Mammary epithelial cell (primary cell): ENCODE measurements at places on chromosomes 1 and 21. TPM values are rescaled to one million over a fixed set of nuclear protein-coding genes. Genes with fewer than 3 reads are reported as not detected.

DNA sequence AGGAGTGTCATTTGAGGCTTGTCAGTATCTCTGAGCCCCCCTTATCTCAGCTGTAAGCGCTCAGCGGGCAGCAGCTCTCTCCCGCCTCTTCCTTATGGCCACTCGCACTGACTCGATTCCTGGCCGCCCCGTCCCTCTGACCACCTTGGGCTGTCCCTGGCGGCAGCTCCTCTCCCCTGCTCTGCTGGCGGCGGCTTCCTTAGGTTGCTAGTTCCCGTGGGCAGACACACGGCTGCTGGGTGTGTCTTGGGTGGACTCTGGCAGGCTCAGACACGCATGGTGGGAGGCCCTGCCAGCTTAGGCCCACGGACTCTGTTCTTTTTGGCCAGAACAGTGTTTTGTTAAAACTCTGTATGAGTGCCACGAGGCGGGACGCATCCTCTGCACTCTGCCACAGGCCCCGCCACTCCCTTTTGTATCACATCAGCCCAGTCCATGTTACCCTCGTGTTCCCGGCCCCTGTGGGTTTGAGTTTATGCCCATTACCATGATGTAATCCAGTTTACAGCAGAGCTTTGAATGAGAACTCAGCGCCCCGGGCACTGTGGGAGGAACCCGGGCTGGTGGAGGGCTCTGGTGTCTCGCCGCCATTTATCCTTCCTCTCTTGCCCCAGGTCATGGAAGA is 45.9 kb downstream of the COQ8A start:
- no peak for DNase-seq

DNA sequence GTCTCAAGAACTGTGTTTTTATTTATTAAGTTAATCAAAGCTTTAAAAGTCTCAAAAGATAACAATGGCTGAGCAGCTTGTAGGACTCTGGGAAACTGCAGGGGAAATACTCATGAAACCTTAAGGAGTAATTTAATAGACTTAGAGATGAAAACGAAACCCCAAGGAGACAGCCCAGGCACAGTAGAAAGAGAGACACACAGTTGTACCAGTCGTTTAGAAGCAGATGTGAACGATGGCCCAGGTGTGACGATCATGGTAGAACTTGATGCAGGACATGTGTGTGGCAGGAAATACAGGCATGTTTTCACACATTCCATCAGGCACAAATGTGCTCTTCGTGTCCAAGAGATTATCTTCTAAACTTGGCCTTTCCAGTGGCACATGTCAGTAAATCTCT is 21.2 kb upstream of the MRPS6 start:
- DNase-seq: no peak

DNA sequence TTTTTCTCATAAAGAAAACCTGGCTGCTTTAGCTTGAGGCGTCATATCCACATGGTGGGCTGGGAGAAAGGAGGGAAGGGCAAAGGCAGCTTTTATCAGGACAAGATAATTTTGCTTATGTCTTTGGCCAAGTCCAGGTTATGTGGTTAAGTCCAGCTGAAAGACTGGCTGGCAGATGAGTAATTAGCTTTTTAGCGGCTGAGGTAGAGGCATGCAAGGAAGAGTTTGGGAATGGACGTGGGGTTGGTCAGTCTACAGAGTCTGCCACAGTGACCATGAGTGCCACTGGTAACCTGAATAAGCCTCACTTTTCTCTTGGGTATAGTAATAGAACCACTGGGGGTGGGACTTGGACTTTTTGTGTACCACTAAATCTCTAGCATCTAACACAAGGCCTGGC is 39.8 kb downstream of the NEK7 start:
- DNase-seq: no peak

DNA sequence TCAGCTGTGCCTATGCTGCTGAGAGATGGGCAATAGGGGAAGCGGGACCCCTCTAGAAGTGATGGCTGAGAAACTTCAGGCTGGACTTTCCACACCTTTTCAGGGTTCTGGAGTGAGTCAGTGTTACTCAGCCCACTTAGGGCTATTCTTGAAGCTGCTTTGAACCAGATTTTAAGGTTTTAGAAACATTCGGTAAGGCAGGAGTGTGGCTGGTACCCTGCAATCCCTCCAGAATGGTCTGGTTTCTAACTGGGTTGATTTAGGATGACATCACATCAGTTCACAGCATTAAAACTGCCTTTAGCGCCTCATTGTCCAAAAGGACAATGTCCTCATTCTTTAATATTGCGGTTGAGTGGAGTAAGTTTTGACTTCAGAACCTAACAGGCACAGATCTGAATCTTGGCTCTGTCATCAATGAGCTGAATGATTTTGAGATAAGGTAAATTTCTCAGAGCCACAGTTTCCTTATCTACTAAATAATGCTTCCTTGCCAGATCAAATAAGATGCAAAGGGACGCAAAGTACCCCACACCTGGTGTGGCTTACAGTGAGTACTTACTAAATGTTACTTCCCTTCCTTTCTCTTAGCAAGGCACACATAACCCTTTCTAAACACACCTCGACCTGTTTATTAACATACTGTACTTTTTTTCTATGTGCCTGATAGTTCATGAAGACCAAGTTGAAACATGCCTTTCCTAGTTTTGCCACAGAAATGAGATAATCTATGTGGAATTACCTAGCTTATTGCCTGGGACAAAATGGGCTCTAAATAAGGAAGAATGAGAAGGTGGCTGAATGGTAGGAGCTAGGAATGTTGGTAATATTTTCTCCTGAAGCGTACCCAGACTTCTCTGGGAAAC is 209.8 kb downstream of the ROR1 start:
- DNase-seq: peak; percentile 90

DNA sequence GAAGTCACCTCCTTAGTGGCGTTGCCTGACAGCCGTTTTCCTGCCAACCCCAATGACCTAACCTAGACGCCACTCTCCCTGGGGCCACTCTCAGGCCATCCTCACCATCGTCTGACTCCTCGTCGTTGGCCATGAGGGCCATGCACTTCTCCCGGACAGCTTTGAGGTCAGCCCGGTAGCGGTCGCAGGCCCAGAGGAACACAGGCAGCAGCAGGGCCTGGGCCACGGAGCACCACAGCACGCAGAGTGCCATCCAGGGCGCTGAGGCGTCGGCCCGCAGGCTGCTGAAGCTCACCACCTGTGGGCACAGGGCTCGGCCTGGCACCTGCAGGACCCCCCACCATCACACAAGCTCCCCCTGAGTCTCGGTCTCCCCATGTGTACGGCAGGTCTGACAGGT is 7.3 kb downstream of the HES3 start:
- DNase-seq: no peak

- DNase-seq: peak; percentile 14
These were observed 108.1 kb downstream of the GDAP2 start for GRCh38 chr1:117821382-117821755.

The AGMAT gene
- 0.28 and 0.45 TPM in 2 replicates for total RNA-seq

The LRRC53 gene
- total RNA-seq: not detected

The MIGA1 gene
- 15.2 TPM for total RNA-seq

The MPL gene
- total RNA-seq: 0.49 TPM in 1 of 2 replicates, not detected in the other

DNA sequence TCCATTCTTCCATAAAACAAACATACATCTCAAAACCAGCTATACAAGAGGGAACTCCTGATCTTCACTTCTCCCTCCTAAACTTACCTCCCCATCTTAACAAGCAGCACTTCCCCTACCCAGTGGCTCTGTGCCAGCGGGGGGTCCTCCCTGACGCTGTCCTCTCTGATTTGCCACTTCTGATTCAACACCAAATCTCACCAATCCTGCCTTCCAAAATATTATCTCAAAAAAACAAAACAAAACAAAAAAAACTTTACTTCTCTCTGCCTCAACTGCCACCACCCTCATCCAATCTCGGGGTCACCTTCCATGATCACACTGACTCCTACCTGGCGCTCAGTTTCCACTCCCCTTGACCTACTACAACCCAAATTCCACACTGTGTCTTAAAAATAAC is 72.8 kb downstream of the SLC45A1 start:
- no peak for DNase-seq

The NPR1 gene
- not detected in 2 replicates for total RNA-seq

The WASF2 gene
- 136 and 138 TPM in 2 replicates for total RNA-seq

- DNase-seq: peak; percentile 40
These were observed 22.0 kb upstream of the UHMK1 start for GRCh38 chr1:162475539-162476185.

DNA sequence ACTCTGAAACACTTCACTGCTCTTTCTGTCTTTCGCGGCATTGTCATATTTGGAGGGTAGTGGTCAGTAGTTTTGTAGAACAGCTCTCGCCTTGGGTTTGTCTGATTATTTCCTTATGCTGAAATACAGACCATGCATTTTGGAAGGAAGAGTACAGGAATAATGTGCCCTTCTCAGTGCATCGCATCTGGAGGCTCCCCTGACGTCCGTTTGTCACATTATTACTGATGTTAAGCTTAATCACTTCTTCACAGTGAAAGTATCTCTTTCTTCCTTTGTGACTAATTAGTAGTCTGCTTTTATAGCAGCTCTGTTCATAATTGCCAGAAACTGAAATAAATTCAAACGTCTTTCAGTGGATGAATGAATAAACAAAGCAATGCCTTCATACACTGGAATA is 85.7 kb upstream of the CXADR start:
- no peak for DNase-seq

The PPFIA4 gene
- 8.3 TPM for total RNA-seq

GRCh38 chr1:117466761-117467160 is 99.5 kb downstream of the MAN1A2 start:
- peak; percentile 19 for DNase-seq

GRCh38 chr1:58608945-58609344 is 31.9 kb upstream of the TACSTD2 start:
- DNase-seq: no peak

GRCh38 chr1:204473400-204473965 is 21.1 kb downstream of the PIK3C2B start:
- DNase-seq: no peak

GRCh38 chr1:224183591-224184312 is 712 bp downstream of the DEGS1 start:
- peak; percentile 68 for DNase-seq

- DNase-seq: no peak
These were observed 33.0 kb upstream of the HSD17B7 start for GRCh38 chr1:162757476-162757875.

The MROH9 gene
- total RNA-seq: not detected in 2 replicates

GRCh38 chr1:1452882-1453281 is 3.4 kb downstream of the ATAD3C start:
- no peak for DNase-seq

DNA sequence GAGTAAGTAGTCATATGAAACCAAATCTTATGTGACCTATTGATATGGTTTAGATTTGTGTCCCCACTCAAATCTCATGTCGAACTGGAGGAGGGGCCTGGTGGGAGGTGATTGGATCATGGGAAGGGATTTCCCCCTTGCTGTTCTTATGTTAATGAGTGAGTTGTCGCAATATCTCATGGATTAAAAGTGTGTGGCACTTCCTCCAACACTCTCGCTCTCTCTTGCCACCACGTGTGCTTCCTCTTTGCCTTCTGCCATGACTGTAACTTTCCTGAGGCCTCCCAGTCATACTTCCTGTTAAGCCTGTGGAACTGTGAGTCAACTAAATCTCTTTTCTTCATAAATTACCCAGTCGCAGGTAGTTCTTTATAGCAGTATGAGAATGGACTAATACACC is 241.2 kb downstream of the RGS7 start:
- no peak for DNase-seq

DNA sequence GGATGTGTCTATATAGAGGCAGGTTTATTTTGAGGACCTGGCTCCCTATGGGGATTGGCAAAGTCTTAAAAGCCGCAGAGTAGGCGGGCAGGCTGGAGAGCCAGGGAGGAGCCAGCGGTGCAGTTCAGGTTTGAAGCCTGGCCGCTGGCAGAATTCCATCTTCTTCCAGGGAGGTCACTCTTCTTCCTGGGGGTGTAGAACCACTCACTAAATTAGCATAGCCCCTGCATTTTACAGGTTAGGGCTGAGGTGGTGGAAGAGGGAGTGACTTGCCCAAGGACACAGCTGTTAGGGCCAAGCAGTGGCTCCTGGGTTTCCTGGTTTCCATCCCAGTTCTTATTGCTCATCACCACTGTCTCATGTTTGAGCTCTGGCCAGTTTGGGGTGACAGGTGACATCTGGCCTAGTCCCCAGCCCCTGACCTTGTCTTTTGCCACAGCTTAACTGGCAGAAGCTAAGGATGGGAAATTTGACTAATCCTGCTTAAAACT is 1.4 kb downstream of the PINK1 start:
- peak; percentile 70 for DNase-seq

GRCh38 chr1:175078629-175079028 is 11.0 kb downstream of the TNN start:
- DNase-seq: no peak

DNA sequence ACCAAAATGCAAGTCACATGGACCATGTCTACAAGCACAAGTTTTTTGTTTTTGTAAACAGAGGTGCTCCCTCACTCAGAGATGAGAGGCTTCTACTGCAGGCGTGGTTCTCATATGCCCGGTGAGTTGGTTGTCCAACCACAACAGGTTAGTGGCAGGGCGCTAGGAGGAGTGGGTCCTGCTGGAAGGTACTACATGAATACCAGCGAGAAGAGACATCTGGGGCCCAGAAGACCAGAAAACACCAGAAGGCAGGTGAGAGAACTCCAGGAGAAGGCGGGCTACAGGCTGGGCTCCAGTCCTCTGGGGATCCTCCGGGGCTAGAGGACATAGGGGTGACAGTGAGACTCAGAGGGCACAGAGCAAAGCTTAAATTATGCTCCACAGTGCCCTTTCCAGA is 366.5 kb downstream of the MATN1 start:
- no peak for DNase-seq

The CD1E gene
- not detected for total RNA-seq

The SH2D5 gene
- total RNA-seq: 13.2 TPM

DNA sequence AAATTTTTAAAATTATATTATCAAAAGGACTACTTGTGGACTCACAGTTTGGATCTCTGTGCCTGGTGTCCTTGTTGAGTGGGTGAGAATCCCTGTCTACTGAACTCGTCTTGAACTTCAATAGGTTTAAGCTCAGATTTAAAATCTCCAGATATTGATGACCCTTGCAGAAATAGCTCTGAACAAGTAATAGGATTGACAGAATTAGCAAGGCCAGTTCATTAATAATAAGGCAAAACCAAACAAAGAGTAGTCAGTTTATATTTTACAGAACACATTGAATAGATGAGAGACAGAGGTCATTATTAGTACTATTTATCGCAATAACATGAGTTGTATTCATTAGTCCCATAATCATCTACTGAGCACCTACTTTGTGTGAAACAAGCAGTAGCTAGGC is at the start of gene PDC:
Gene PDC (minus strand): TSS at position 101 of the 400 bp plus-strand sequence. CDS start 11,655 bp downstream, outside the sequence.
- no peak for DNase-seq

- no peak for DNase-seq
These were observed 186.3 kb downstream of the NFIA start for GRCh38 chr1:61268546-61269240.

The MIXL1 gene
- total RNA-seq: not detected in 2 replicates

DNA sequence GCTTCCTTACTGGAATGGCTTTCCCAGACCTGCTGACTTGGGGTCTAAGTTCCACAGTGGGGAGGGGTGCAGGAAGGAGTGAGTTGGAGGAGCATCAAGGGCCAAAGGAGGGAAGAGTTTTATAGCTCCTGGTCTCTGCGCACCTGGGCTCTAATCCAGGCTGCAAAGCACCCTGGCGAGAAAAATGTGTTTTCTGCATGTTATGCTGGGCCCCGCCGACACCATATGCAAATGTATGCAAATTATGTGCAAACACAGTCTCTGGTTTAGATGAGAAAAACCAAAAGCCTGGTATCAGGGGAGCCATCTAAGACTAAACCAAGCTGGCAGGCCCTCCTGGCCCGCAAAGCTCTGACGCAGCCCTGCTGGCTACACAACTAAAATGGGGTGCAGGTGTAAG is 95.0 kb downstream of the VWA5B1 start:
- no peak for DNase-seq

- DNase-seq: peak; percentile 30
These were observed 36.4 kb downstream of the RXRG start for GRCh38 chr1:165408518-165408917.

GRCh38 chr1:40344597-40344996 is 27.5 kb upstream of the COL9A2 start:
- DNase-seq: peak; percentile 21

The POLR3C gene
- 44.3 TPM for total RNA-seq
